ENCODE measurements at places on chromosomes 5 and 9.

DNA sequence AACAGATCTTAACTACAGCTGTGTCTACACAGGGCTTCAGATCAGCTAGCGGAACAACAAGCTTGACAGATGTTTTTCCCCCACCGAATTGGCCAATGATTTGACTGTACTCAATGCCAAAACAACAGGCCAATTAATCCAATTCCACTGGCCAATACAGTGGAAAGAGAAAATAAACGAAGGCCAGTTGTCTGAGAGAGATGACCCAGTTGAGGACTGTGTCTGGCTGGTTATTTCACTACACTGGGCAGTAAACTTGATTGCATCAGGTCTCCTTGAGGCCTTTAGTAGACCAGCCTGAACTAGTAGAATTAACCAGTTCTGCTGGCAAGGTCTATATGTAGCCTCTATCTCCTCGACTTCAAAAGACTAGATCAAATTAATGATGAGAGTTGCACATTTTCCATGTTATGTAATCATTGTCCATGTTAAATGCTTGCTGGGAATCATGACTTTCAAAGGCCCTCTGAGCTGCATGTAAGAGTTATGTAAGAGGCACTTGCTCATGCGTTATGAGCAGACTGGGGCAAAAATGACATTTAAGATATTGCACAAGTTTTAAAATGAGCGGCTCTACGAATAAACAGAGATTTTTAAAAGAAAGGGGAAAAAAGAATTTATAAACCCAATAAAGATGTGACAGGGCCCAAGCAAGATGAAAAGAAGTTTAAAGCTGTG, 28.3 kb downstream of the SMIM23 start:
- no peak for DNase-seq

- no peak for DNase-seq
These were observed 1.6 kb upstream of the TNPO1 start for GRCh38 chr5:72814864-72815263.

DNA sequence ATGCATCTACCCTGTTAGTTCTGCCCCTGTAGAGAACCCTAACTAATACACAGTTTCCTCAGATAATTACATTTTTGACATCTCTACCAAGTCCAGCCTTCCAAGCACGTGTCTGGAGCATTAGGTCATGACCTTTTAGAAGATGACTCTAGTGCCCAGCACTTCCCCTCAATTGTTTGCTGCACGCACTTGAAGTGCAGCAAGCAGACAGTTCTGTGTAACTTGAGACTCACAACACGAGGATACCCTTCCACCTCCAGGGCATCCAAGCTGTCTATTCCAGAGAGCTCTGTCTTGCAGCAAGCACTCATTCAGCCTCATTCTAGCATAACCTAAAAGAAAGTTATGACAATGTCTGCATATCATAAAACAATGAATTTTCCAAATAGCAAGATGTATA, 1410.5 kb upstream of the CDH18 start:
- no peak for DNase-seq

- no peak for DNase-seq
These were observed 199.4 kb downstream of the GAPVD1 start for GRCh38 chr9:125460883-125461635.

- no peak for DNase-seq
These were observed 242.1 kb upstream of the NUDT12 start for GRCh38 chr5:103804711-103805110.

DNA sequence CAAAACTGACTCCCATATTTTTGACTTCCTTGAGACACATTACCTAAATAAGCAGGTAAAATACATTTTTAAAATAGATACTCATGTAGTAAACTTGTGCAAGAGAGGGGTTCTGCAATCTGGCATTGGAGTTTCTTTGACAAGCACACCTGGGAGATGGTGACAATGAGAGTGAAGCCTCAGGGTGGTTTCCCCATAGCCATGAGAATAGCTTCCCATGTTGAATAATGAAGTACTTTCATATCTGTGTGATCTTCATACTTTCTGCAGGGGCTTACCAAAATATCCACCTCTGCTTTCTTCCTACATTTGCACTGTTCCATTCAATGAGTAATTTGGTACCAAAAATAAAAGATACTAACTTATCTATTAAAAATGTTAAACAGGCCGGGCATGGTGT, 44.7 kb upstream of the VCAN start:
- DNase-seq, result no peak

GRCh38 chr5:176735383-176736265, 74.7 kb upstream of the UNC5A start:
- DNase-seq, result no peak

DNA sequence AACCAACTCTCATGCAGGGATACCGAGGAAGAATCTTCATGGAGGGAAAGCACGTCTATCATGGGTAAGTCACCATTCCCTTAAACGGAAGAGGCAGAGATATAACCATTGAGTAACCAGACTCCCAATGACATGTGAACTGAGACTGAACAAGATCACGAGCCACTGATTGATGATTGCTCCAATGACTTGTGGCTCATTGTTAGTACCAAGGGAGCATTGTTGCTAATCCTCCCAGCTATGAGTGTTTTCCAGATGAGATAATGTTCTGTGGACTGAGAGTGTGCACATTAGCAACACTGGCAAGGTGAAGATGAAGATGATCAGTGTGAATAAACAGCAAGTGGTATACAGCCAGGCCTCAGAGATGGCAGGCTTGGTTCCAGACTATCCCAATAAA, 219.2 kb upstream of the MAP3K1 start:
- no peak for DNase-seq

GRCh38 chr9:3879726-3880505, 354.1 kb upstream of the RFX3 start:
- DNase-seq, result no peak

DNA sequence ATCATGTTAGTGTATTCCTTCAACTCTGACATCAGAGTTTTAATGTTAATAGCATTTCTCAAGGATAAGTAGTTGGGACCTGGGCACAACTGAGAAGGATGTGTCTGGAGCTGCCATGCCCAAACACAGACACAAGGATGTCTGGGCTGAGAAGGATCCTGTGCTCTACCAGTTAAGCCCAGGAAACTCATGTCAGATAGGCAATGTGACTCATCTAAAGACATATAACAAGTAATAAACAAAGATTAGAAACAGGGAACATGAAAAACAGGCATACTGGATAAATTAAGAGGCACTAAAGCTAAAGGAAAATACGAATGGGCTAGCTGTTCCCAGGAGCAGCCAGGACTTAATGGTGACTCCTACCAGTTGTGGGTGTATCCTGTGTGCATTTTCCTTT, 9.1 kb upstream of the EGFLAM start:
- DNase-seq, result no peak

GRCh38 chr9:131954299-131954698, 125.4 kb downstream of the MED27 start:
- no peak for DNase-seq

- no peak for DNase-seq
These were observed 300.8 kb upstream of the PANK3 start for GRCh38 chr5:168879929-168880328.

- DNase-seq, result no peak
These were observed 206.2 kb upstream of the CDH10 start for GRCh38 chr5:24850926-24851486.

GRCh38 chr5:59285300-59286016, 608.1 kb downstream of the PDE4D start:
- DNase-seq, result no peak

DNA sequence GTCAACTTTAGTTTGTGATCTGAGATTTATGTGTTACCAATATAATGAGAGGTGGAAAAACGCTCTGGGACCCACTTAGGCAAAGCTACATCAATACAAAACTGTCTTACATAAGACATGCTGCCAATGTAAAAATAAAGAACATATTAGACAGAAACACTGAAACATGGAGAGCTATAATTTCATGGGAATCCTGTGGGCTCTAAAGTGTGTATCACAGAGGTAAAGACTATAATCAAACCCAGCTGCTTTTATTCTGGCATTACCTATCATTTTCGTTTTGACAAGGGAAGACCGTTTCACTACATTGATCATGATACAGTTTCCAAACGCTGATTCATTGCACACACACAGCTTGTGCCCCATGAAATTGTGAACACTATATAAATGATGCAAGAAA, 400.5 kb upstream of the TUSC1 start:
- DNase-seq, result no peak

- DNase-seq, result peak; percentile 16
These were observed 8.3 kb upstream of the CXXC5 start for GRCh38 chr5:139639619-139640380.
